ENCODE measurements at places on chromosomes 13 and 19. TPM values are rescaled to one million over a fixed set of nuclear protein-coding genes. Genes with fewer than 3 reads are reported as not detected.

The FLT3LG gene
- total RNA-seq, result 1.4 TPM

The ATP7B gene
- 2.6 TPM for total RNA-seq

The LAIR2 gene
- not detected for total RNA-seq

The MAST1 gene
- 1.8 TPM for total RNA-seq

The IGFL4 gene
- total RNA-seq, result 0.28 TPM

The KCNN4 gene
- 55.5 TPM for total RNA-seq

The TMEM238 gene
- 10.5 TPM for total RNA-seq

The ATP8B3 gene
- 3.3 TPM for total RNA-seq

The ACP5 gene
- total RNA-seq, result 0.15 TPM

The DCT gene
- not detected for total RNA-seq

The KASH5 gene
- total RNA-seq, result not detected

The ZSWIM4 gene
- 3.1 TPM for total RNA-seq

The MARK4 gene
- total RNA-seq, result 8.7 TPM

The URAD gene
- total RNA-seq, result not detected

The TMEM150B gene
- 0.20 TPM for total RNA-seq

The CRLF1 gene
- total RNA-seq, result 5.1 TPM

The ZNF541 gene
- total RNA-seq, result not detected

The TMEM221 gene
- total RNA-seq, result 0.76 TPM
